Temporal lobe (tissue), 4 donors: ENCODE measurements at places on chromosomes 12 and 14. TPM values are rescaled to one million over a fixed set of nuclear protein-coding genes. Genes with fewer than 3 reads are reported as not detected.

The BAZ2A gene
- 16.5 TPM for total RNA-seq

The CLEC1A gene
- total RNA-seq: 0.98 TPM

The GLIPR1L1 gene
- total RNA-seq: not detected

The HOXC10 gene
- total RNA-seq: not detected

The NCOR2 gene
- 20.7 TPM for total RNA-seq

The C12orf56 gene
- total RNA-seq: 0.25 TPM

The BMAL2 gene
- total RNA-seq: 23.4 TPM

The VRTN gene
- not detected for total RNA-seq

The RPGRIP1 gene
- not detected for total RNA-seq

The GYS2 gene
- not detected for total RNA-seq

The CKB gene
- total RNA-seq: 249 TPM

The B4GALNT1 gene
- 43.8 TPM for total RNA-seq

The MTERF2 gene
- 22.1 TPM for total RNA-seq

The CGRRF1 gene
- 17.0 TPM for total RNA-seq

The HOXC12 gene
- not detected for total RNA-seq

The TTC7B gene
- total RNA-seq: 11.6 TPM

The RIC8B gene
- total RNA-seq: 23.4 TPM

The RGS6 gene
- total RNA-seq: 7.6 TPM

The ADCY6 gene
- 28.8 TPM for total RNA-seq

The PGF gene
- 1.7 TPM for total RNA-seq

The NPC2 gene
- total RNA-seq: 10.6 TPM

The NABP2 gene
- total RNA-seq: 14.0 TPM

The AQP6 gene
- 0.25 TPM for total RNA-seq

The RBP5 gene
- total RNA-seq: 0.25 TPM

The LTBR gene
- 0.98 TPM for total RNA-seq

The P3H3 gene
- 10.8 TPM for total RNA-seq

The MBD6 gene
- 8.1 TPM for total RNA-seq

The GPR135 gene
- 6.4 TPM for total RNA-seq

The IFNG-AS1 gene
- total RNA-seq: not detected

The GPR84 gene
- total RNA-seq: not detected

The BICDL1 gene
- total RNA-seq: 17.0 TPM

The GALNT8 gene
- 46.5 TPM for total RNA-seq

The INSM2 gene
- 0.25 TPM for total RNA-seq

The FGF23 gene
- not detected for total RNA-seq

The CCT2 gene
- total RNA-seq: 187 TPM

The KRT81 gene
- total RNA-seq: not detected
